ENCODE measurements at places on chromosomes 3 and 15.

- DNase-seq, result no peak
These were observed 9.9 kb upstream of the RPL29 start for GRCh38 chr3:52005571-52005986.

GRCh38 chr3:190252080-190252479 is 70.2 kb downstream of the CLDN1 start:
- no peak for DNase-seq

DNA sequence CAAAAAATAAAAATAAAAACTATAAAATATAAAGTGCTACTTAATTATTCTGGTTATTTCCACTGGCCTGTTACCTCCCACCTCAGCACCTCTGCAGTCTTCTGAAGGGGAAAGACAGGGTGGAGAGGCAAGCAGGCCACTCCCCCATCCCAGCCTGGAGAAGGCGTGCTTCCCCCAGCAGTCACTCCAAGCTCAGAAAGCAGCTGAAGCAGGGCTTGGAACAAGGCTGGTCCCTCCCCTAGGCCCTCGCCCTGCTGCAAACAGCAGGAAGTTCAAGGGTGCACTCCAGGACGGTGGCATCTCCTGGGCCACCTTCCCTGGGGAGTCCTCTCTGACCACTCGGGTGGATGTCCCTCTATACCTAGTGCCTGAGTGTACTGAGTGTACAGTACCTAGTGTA is 21.4 kb downstream of the CACNA2D2 start:
- DNase-seq, result no peak

GRCh38 chr3:58178528-58179234 is 32.1 kb downstream of the DNASE1L3 start:
- no peak for DNase-seq

- DNase-seq, result no peak
These were observed 20.6 kb upstream of the ARID3B start for GRCh38 chr15:74520407-74520806.

GRCh38 chr3:172634948-172635347 is 75.9 kb downstream of the NCEH1 start:
- no peak for DNase-seq

DNA sequence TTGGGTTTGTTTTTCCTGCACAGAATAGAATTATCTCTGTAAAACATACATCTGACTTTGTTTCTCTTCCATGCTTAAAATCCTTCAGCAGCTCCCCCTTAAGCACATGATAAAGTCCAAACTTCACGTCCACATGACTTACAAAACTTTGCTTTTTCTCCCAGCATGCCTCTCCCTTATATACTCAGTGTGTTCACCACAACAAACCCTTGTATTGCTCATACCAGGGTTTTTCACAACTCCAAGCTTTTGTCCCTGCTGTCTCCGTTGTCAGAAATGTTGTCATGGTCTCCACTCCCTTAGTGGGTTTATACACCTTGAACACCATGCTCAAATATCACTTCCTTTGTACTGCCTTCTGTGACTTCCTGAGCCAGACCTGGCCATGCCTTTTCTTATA is 91.1 kb upstream of the MITF start:
- DNase-seq, result no peak

- no peak for DNase-seq
These were observed 34.9 kb downstream of the PPCDC start for GRCh38 chr15:75058127-75058905.
